ENCODE measurements at places on chromosomes 5 and 9.

DNA sequence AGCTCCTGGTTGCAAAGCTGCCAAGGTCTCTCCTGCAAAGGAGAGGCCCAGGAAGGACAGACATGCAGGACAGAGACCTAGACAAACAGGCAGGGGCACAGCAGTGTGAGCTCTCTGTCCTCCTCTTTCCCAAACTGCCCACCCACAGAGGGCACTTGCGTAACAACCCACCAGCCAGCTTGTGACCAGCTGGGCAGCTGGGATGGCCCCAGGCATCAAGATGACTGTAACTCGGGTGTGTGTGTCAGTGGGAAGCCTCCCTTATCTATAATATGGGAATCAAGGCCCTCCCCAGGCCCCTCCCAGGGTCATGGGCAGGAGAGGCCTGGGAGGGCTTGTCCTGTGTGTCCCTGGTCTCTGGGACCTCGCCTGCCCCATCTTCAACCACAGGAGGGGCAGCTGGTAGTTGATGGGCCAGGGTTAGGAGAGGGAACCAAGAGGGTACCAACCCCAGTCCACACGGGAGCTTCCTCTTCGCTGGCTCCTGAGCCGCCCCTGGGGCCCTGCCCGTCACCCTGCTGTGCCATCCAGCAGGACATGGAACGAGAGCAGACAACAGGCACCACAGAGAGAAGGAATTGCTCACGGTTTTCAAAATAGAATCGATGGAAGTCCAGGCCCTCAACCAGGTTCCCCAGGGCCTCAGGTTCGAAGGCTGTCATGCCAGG, 37.9 kb downstream of the SLC6A7 start:
- no peak for DNase-seq

- no peak for DNase-seq
Measured at GRCh38 chr9:19148187-19148586, 20.9 kb upstream of the PLIN2 start.

- no peak for DNase-seq
Measured at GRCh38 chr9:135990468-135991429, 29.6 kb upstream of the UBAC1 start.

- DNase-seq, result no peak
Measured at GRCh38 chr5:37400501-37400900, 21.4 kb downstream of the WDR70 start.

DNA sequence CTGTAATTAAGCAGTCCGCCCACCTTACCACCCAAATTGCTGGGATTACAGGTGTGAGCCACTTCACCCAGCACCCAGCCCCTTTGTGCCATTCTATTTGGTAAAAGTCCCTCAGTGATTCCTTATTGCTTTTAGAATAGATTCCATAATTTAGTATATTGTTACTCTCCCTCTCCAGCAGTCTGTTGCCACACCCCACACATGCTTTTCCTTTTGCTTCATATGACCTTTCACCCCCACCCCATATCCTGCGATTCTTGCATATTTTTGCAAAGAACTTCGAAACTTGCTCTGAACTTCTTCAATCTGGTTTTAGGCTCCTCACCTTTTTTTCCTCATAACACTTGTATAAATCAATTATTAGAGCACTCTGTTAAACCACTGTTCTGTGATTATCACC, 100.2 kb downstream of the MTREX start:
- DNase-seq, result no peak

GRCh38 chr5:174320051-174320450, 274.5 kb downstream of the NSG2 start:
- no peak for DNase-seq

DNA sequence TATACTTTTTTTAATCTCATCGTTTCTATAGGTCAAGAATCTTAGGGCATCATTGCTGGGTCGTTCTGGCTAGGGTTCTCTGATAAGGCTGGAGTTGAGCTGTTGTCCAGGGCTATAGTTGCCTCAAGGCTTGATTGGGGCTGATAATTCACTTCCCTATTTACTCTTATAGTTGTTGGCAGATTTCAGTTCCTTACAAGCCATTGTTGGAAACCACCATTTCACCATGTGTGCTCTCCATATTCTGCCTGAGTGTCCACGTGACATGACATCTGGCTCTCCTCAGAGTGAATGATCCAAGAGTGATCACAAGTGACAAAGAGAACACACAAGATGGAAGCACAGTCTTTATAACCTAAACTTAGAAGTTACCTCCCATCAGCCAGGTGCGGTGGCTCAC, 852.2 kb downstream of the EFNA5 start:
- no peak for DNase-seq

- no peak for DNase-seq
Measured at GRCh38 chr5:32953694-32954093, 242.6 kb downstream of the NPR3 start.

DNA sequence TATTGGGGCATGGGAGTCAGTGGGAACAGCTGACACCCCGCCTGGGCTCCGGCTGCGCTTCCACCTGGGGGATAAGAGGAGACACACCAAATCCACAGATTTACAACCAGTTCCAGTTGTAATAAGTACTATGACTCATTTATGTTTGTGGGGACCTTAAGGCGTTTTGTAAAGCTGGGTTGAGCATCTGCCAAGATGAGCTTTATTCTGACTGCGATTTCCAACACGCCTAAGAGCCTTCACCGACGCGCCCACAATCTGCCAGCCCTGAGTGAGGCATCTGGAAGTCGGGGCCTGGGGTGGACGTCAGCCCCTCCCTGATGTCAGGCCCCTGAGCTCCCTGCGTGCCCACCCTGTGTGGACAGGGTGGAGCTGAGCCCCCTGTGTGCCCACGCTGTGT, 14.3 kb upstream of the LHX3 start:
- no peak for DNase-seq

- peak; percentile 21 for DNase-seq
Measured at GRCh38 chr9:105245029-105245890, 809 bp downstream of the SLC44A1 start.

DNA sequence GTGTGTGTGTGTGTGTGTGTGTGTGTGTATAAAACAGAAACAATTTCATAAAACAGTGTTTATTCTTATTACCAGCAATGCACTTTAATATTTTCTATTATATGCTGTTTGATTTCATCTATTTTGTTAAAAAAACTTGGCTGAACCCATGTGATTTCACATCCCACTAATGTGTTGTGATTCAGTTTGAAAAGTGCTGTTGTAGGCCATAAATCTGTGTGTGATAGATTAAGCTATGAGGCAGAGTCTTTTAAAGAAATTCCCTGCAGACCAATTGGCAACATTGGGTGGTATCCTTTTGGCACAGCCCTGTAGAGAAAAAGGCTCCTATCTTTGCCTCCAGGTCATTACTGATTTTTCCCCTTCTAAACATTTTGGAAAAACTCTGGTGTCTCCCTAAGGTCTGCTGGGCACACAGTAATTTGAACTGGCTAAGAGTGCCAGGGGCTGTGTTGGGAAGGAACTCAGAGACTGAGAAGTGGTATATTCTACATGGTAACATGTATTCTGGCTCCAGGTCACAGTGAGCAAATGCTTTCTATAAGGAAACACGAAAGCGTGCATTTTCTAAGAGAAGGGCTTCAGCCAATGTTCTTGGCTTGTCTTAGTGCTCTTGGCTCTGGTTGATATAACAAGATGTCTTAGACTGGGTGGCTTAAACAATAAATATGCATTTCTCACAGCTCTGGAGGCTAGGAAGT, 4.5 kb downstream of the CAMK4 start:
- no peak for DNase-seq

DNA sequence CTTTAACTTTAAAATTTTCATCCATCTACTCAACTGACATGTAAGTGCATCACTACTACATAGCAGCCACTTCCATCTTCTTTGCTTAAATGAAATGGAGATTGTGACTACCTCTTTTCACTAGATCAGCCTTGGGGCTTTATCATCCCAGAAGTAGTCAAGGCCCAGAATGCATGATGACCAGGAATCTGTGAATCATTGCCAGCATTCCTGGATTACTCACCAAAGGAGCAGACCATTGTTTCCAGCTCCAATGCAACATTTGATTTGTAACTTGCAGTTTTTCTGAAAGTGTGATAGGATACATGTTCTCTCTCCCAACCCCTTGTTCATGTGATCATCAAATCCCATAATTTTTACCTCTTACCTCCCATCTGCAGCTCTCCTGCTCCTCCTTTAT, 65.1 kb downstream of the PLPPR1 start:
- no peak for DNase-seq

- DNase-seq, result no peak
Measured at GRCh38 chr9:34465468-34465867, 6.9 kb downstream of the DNAI1 start.

DNA sequence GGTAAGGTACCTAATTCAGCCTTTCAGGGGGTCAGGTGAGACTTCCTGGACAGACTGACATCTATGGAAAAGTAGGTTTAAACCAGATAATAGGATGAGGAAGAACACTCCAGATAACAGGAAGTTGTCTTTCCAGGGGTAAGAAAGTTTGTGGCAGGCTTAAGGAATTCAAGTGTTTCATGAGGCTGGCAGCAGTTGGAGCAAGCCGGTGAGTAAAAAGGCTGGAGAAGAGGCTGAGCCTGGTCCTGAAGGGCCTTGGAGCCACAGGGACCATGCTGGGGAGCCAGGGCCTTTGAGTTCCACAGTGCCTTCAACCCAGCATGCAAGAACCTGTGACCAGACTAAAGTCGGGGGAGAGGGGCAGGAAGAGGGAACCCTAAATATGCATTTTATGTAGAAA, 353.4 kb downstream of the SPOCK1 start:
- DNase-seq, result no peak

- no peak for DNase-seq
Measured at GRCh38 chr9:110015759-110016158, 192.2 kb downstream of the C9orf152 start.

- no peak for DNase-seq
Measured at GRCh38 chr5:31273631-31274378, 80.3 kb downstream of the CDH6 start.

DNA sequence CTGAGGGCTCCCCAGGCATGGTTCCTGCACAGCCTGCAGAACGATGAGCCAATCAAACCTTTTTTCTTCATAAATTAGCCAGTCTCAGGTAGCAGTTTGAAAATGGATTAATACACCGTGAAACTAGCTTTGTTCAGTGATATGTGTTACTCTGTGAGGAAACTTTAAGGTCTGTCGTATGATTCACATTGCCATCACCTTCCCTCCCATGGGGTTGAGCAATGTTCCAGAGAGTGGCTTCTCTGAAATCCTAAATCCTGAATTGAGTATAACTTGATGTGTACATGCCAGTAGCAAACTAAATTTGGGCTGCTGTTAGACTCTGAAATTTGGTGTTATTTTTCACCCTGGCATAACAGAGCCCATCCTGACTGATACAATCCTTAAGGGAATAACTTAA, 866.4 kb upstream of the C9orf72 start:
- DNase-seq, result no peak

DNA sequence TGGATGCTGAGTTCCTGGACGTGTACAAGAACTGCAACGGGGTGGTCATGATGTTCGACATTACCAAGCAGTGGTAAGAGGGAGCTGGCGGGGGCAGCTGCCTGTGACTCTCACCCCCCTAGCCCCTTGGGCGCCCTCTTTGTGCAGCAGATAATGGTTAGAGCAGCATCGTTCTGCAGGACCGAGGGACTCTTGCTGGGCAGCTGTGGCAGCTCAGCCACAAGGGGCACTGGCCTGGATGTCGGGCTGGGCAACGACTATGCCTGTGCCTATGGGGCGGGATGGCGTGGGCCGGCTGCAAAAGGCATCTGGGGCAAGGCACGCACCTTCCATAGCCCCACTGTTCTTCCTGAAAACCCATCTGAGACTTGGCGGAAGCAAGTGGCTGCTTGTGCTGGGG, 12.9 kb upstream of the AJM1 start:
- no peak for DNase-seq

GRCh38 chr5:81776258-81776657, 25.4 kb upstream of the SSBP2 start:
- DNase-seq, result no peak

GRCh38 chr9:19431361-19432171, 22.8 kb downstream of the ACER2 start:
- DNase-seq, result no peak
